Stimulated activated CD4-positive, alpha-beta T cell treated with anti-CD3 and anti-CD28 coated beads, TNF-alpha, amount 100 ng/mL, for 24 hours (primary cell): ENCODE measurements at places on chromosomes 11 and 22.
A peak's percentile ranks its signal among the peaks of the same experiment; 100 is the strongest.

DNA sequence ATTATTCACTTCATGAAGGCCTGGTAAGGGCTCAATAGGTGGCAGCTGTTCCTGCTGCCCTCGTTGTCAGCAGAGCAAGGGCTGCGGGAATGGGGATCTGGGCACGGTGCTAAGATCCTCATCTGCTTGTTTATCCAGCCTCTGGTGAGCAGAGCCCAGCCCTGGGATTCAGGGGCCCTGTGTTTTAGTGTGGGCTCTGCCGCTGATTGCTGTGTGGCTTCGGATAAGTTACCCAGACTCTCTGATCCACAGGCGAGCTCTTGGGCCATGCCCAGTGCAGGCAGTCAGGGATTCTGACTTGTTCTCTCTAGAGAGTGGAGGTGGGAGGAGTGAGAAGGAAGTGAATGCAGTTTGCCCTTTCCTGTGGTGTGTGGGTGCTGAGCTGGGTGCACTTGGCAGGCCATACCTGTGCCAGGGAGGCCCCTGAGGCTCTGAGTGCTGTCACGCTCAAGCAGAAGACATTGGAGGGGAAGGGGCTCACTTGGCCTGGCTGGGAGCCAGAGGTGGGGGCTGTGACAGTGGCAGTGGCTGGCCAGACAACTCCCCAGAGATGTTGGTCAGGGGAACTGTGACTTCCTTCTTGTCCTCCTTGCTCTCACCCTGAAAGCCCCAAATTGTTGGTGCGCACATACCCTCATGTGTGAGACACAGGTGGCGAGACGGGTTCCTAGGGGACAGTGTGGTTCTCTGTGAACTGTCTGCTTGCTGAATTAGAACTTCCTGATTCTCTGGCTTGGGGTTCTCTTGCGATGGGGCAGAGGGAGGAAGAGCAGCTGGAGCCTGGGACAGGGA, 43.7 kb downstream of the CD82 start:
- DNase-seq = no peak

DNA sequence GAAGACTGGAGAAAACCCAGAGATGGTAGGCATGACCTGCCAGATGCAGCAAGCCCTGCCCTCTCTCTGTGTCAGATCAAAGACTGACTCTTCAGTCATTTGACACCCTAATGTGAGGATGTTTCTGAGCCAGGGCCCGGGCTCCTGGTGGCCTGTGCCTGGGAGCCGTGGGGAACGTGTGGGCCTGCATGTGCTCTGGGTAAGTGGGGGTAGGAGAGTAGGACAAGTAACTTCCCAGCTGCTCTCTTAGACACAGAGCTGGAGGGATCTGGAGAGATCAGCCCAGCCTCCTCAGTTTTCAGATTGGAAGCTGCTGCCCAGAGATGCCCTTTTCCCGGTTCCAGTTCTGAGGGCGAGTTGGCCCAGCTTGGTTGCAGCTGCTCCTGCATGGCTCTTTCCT, 110.8 kb downstream of the TEAD1 start:
- no peak for DNase-seq

GRCh38 chr11:124943254-124943616, 7.4 kb upstream of the HEPACAM start:
- DNase-seq = no peak

- DNase-seq = peak; percentile 32
These were observed 5.5 kb downstream of the PRSS23 start for GRCh38 chr11:86805873-86806310.

GRCh38 chr22:48719978-48720661, 1107.6 kb downstream of the BRD1 start:
- DNase-seq = no peak

DNA sequence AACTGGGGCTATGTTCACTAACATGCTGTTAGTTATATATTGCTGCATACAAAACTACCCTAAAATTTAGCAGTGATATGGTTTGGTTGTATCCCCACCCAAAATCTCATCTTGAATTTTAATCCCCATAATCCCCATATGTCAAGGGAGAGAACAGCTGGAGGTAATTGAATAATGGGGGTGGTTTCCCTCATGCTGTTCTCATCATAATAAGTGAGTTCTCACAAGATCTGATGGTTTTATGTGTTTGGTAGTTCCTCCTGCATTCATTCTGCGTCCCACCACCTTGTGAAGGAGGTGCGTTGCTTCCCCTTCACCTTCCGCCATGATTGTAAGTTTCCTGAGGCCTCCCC, 10.0 kb upstream of the PATL1 start:
- DNase-seq = no peak

- DNase-seq = no peak
These were observed 16.4 kb upstream of the FGF4 start for GRCh38 chr11:69791276-69792180.

- DNase-seq = no peak
These were observed 127.9 kb upstream of the MTMR2 start for GRCh38 chr11:96051820-96052219.

- DNase-seq = no peak
These were observed 10.6 kb downstream of the CARS1 start for GRCh38 chr11:3046641-3047040.

GRCh38 chr22:39560127-39560526, 10.4 kb upstream of the CACNA1I start:
- no peak for DNase-seq

DNA sequence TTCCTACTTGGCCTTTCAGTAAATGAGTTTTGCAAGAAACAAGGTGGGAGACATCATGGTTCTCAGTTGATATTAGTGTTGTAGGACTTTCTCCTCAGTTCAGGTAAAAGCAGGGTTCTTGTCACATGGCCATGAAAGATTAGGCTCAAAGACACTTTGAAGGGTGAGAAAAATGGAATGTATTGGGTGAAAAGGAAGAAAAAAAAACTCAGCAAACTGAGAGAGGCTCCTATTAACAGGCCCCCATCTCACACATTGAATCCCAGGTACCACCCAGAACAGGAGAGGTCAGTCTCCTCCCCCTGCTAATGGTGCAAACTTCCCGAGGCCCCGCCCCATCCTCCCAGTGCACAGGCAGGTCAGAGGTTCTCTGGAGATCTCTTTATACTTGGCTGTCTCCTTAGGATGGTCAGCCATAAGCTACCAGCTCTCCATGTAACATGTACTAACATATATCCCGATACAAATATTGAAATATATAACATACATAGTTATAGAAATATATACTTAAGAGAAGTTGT, 62.2 kb downstream of the MICAL2 start:
- no peak for DNase-seq
